ENCODE measurements at places on chromosomes 7 and 10.
A peak's percentile ranks its signal among the peaks of the same experiment; 100 is the strongest.

DNA sequence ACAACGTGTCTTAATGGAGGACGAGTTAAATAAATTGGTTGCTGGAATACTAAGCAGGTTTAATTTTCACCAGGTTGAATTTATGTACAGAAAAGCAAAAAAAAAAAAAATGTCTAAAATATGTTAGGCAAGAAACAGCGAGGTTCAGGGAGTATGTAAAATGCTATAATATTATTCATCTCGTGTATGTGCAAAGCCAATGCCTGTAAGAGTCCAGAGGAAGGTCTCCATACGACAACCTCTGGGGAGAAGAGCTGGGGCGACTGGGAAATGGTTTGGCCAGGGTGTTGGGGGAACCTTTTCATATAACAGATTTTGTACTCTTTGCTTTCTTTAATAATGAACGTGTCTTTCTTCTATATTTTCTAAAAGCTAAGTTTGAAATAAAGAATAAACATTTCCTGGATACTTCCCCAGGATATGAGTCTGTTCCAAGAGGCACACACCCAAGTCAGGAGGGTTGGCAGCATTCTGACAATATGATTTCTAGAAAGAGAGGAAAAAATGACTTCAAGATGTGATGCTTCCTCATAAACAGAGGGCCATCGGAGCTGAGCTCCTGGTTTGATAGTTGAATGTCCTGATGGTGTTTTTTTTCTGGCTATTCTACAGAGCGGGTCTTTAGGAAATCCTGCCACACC is 208.6 kb upstream of the MGMT start:
- no peak for DNase-seq

GRCh38 chr10:86225103-86225782 is 141.4 kb downstream of the GRID1 start:
- peak; percentile 71 for DNase-seq

DNA sequence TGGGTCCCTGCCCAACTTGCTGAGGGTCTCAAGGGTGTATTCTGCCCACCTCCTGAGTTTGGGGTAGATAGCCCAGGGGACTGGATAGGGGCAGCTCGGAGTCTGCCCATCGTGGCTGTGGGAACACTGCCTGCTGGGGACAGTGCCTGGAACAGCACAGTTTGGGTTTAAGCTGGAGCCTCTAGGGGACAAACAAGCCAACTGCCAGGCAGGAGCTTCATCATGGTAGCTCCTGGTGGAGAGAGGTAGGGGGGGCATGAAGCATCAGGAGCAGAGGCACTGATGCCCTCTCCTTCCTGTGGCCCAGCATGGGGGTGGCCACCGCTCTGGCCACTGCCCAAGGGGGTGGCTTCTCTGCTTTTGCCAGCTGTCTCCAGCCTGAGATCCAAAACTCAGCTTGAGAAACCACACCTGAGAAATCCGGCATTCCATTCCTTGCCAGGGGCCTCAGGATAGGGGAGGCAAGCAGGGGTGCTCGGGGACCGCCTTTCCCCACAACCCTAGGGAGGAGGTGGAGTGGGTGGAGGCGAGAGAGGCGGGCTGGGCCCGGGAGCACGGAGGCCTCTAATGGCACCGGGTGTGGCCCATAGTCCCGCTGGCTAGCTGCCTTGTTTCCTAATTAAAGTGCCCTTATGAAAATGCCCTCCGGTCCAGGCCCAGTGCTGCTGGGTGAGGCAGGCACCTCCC is 47.6 kb downstream of the UNC5B start:
- no peak for DNase-seq

DNA sequence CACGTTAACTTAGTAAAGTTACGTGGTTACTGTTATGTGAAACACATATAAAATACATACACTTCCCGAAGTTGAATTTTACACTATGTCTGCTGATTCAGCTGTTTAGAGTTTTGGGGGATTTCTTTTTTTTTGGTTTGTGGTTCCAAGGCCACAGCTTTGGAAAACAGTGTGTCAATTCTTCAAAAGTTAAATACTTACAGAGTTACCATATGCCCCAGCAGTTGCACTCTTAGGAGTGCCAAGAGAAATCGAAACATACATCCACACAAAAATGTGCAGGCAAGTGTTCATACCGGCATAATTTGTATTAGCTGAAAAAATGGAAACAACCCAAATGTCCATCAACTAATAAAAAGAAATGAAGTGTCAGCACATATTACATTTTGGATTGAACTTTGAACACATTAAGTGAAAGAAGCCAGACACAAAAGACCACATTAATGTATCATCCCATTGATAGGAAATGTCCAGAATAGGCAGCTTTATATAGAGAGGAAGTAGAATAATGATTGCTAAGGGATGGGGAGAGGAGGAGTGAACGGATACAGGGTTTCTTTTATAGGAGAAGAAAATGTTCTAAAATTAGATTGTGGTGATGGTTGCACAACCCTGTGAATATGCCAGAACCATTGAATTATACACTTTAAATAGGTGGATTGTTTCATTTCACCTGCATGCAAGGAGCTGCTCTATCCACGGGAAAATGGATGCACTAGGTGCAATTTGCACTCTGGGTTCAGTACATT is 17.6 kb downstream of the APBB1IP start:
- DNase-seq, result no peak

DNA sequence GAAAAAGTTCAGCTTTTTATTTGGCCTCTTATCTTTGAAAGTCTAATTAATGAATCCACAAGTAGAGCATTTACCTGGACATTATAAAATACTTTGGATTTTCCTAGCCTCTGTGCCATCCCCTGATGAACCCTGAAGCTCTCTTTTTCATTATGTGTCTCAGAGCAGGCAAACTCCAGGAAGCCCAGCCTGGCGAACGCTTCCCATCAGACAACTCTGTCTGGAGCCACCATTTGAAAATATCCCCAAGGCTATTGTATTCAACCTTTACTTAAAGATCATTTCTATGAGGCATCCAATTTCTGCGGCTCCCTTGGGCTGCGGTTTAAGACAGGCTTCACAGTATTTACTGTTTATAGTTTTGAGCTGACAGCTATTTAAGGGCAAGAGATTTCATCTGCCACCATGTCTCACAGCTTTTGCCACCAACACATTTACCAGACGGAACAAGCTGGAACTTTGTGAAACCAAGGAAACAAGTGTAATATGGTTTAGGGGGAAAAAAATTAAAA is 257.2 kb upstream of the GLI3 start:
- DNase-seq, result no peak

DNA sequence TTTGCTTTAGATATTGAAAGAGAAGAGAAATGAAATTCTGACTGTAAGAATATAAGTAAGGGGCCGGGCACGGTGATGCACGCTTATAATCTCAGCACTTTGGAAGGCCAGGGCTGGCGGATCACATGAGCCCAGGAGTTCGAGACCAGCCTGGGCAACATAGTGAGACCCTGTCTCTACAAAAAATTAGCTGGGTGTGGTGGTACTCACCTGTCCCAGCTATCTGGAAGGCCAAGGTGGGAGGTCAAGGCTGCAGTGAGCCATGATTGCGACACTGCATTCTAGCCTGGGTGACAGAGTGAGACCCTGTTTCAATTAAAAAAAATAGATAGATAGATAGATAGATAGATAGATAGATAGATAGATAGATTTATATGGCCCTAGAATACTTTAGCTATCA is 82.3 kb downstream of the BTRC start:
- DNase-seq, result no peak

GRCh38 chr7:1752771-1753563 is 82.9 kb downstream of the ELFN1 start:
- no peak for DNase-seq

- no peak for DNase-seq
These were observed 28.4 kb upstream of the SEMA3E start for GRCh38 chr7:83677180-83677866.

DNA sequence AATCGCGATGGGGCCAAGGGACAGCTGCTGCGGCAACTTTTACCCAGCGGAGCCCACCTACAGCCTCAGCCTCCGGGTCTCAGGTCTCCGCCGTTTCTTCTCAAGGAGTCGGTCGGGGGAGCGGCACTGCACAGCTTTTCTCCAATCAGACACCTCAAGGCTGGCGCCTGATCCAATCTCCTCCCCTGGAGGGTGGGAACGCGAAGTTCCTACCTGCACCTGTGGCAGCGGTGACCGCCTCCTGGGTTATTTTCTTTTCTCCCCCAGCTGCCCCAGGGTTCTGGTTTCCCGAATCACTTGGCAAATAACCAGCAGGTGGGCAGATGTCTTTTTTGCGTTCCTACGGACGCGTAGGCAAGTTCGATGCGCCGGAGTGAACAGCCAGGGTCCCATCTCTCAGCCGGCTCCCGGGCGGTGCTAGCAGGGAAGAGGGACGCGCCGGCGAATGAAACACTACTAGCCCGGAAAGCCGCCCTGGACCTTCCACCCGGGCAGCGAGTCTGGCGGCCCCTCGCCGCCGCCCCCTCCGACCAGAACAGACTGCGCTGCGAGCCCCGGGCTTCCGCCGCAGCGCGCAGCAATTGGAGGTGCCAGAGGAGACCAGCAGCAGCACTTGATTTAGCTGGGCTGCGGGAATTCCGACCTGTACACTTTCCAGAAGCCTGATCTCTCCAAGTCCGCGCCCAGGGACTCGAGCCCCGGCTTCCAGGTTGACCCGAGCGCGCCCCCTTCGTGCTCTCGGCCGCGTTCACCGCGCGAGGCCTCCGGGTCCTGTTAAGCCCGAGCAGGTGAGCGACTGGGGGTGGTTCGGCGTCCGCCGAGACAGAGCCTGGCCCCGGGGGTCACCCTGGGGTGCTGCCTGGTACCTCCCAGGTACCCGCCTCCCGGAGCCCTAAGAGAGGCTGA is at the start of gene PRR15:
Gene PRR15 (plus strand): TSS at position 246 of the 906 bp plus-strand sequence. CDS start 2,495 bp downstream, outside the sequence.
- DNase-seq, result peak; percentile 12

GRCh38 chr7:92116949-92117348 is 17.3 kb downstream of the CYP51A1 start:
- no peak for DNase-seq

- DNase-seq, result no peak
These were observed 2.6 kb downstream of the MYO1G start for GRCh38 chr7:44976040-44976745.

- DNase-seq, result no peak
These were observed 128.9 kb downstream of the AMPH start for GRCh38 chr7:38502289-38502688.

DNA sequence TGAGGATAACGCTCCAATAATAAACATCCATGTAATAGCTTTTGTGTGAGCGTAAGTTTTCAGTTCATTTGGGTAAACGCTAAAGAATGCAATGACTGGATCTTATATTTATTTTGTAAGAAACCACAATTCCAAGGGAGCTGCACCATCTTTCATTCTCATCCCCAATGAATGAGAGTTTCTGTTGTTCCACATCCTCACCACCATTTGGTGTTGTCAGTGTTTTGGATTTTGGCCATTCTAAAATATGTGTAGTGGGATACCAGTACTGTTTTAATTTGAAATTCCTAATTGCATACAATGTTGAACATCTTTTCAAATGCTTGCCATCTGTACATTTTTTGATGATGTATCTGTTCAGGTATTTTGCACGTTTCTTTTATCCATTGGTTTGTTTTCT is 50.9 kb upstream of the SEMA3D start:
- DNase-seq, result no peak

GRCh38 chr7:95687759-95688343 is 84.5 kb upstream of the DYNC1I1 start:
- DNase-seq, result peak; percentile 6

DNA sequence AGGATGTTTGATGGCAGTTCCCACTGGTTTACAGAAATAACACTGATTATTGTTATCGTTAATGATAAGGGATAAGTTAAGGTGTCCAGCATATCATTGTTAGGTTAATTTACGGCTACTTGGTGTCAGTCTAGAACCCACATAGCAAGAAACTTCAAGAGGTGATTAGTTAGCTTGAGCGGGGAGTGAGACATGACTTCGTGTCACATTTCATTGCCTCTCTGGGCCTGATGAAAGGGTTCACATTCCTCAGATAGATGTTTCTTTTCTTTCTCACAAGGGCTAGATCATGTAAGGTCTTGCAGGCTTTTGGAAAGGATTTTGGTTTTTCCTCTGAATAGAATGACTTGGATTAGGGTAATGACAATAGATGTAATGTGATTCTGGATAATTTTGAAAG is 26.7 kb downstream of the WAC start:
- no peak for DNase-seq

GRCh38 chr10:29970012-29970396 is 89.4 kb downstream of the JCAD start:
- DNase-seq, result no peak

DNA sequence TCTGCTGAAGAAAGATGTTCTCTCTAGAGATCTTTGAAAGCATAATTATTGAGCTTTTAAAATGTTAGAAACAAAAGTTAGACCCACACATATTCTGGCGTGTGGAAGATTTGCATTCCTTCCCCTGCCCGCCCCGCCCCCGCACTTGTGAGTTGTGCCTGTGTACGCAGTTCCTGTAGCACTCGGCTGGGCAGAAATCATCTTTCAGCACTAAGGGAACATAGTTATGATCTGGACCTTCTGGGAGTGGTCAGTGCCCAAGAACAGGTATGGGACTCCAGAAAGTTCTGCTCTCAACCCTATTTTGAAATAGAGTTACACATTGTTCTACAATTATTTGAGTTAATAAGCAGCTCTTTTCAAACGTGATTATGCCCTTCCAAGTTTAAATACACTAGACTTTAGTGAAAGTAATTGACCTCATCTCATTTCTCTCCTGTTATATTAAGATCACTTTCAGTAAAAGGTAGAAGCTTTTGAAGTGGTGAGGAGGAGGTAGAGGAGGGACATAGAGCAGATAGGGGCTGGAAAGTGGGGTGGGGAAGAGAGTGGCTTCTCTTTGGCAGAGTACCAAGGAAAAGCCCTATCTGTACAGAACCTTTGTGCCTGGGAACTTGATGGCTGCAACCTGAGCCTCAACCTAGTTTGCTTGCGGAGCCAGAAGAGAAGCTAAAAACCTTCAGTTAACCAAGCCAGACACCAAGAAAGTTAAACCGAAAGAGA is 5.7 kb downstream of the BLVRA start:
- DNase-seq, result peak; percentile 90

DNA sequence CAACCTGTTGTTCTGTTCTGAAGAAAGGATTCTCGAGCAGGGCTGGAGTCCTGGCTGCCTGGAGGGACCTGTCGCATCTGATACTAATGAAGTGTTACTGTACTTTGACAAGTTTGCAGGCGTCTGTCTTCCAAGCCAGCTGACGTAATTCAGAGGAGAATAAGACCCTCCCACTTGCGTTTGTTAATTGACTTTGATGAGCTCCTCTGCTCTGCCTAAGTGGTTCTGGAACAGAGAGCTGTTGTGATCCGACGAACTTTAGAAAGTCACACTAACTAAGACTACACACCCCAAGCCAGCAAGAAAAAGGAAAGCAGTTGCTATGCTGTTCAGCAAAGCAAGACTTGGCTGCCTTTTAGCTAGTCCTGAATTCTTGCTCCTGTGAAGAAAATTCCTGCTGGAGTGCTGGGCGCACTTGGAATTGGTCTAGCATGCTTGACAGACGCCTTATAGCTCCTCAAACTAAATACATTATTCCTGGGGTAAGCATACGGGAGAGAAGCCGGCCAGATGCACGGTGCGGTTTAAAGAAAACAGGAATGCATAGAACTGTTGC is 200.3 kb downstream of the CACNB2 start:
- no peak for DNase-seq

Measured in suppressor macrophage treated with lipopolysaccharide for 1 hour (primary cell).